ENCODE measurements at places on chromosomes 3 and 15.
A peak's percentile ranks its signal among the peaks of the same experiment; 100 is the strongest.

- DNase-seq: no peak
Observed at GRCh38 chr3:171315101-171315500, 145.1 kb downstream of the TNIK start.

- DNase-seq: no peak
Observed at GRCh38 chr3:151841801-151842200, 27.9 kb downstream of the AADAC start.

DNA sequence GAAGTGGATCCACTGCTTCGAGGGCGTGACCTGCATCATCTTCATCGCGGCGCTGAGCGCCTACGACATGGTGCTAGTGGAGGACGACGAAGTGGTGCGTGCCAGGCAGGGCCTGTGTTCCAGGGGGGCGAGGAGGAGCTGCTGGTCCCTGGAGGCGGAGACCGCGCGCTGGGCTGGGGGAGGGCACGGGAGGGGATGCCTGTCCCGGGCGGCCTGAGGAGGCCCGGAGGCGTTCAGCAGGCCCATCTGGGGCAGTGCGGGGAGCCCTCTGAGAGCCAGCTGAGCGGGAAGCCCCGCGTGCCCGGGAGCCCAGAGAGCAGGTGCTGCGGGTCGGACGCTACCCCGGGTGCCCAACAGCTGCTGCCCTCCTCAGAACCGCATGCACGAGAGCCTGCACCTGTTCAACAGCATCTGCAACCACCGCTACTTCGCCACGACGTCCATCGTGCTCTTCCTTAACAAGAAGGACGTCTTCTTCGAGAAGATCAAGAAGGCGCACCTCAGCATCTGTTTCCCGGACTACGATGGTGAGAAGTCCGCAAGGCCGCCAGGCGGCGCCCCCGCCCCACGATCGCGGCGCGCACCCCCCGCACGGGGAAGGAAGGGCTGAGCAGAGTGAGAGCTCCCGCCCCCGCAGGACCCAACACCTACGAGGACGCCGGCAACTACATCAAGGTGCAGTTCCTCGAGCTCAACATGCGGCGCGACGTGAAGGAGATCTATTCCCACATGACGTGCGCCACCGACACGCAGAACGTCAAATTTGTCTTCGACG lies 2.9 kb downstream of the GNAT1 start:
- DNase-seq: peak; percentile 71

- no peak for DNase-seq
Observed at GRCh38 chr15:35252351-35252865, 167.3 kb upstream of the NANOGP8 start.

GRCh38 chr15:77808075-77808474 lies 175.4 kb upstream of the LINGO1 start:
- DNase-seq: no peak

DNA sequence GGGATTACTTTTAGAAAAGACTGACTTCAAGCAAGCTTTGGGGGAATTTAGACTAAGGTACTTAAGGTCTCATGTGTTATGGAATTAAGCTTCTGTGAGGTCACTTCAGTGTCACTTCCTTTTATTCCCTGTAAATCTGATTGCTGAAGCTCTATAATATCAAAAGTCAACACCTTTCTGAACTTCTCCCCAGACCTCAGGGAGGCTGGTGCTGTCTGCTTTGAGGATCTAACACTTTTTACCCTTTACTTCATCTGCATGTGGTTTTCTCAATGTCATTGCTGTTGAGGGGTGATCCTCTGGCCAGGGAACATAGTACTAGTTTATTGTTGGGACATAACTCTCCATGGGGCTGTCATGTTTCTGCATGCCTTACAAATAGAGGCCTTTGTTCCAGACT lies 41.8 kb upstream of the RASGRF1 start:
- DNase-seq: no peak

DNA sequence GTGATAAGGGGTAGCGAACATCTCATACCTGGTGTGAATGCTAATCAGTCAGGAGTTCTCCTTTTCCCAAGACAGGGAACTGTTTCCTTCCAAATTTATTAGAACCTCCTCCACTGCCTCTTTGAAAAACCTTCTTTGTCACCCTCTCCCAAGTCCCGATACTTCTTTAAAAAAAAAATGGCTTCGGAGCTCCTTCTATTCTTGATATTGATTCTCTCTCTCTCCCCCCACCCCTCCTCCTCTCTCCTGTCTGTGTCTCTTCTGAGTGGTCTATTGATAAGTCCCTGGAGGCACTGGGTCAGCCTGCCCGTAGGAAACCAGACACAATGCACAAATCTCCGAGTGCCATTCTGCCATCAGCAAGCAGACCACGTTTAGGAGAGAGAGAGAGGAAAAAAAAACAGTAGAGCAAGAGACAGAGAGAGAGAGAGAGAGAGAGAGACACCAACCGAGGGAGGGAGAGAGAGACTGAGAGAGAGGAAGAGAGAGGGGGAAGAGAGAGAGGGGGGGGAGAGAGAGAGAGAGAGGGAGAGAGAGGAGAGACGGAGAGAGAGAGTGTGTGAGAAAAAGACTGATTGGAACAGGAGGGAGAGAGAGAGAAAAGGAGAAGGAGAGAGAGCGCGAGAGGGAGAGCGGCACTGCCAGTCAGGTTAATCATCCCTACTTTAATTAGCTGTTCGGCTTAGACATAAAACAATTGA lies 160.9 kb downstream of the TIGIT start:
- no peak for DNase-seq

DNA sequence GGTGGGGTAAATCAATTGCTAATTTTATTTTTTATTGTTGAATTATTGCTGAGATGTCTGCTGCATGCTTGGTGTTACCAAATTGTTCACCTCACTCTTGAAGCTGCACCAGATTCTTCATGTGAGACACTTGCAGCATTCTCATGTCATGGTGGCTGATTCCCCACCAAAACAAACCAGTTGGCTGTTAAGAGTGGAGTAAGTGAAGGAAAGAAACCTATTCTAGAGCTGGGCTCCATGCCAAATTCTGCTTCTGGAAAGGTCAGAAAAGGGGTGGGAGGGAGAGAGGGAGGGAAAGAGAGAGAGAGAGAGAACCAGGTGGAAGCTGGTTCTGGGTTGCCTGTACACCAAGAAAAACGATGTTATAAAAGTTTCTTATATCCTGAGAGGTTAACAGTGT lies 317.5 kb upstream of the THRB start:
- DNase-seq: no peak

GRCh38 chr3:104856741-104857140 lies 510.0 kb upstream of the ALCAM start:
- DNase-seq: no peak

GRCh38 chr15:55587321-55588069 lies 650 bp downstream of the PYGO1 start:
- DNase-seq: no peak

DNA sequence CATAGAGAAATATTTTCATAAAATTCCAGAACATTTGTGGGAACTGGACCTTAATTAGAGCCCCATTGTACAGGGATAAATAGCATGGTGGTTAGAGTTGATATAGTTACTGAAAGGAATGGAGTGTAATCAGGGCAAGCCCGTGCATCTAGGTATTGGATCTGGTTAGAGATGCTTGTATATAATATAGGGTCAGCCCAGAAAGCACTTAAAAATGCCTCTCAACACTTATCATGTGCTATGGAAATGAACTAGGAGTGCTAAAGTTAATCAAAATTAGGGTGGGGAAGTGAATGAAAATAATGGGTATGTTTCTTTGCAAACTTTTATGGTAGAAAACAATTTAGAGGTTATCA lies 308.3 kb upstream of the NR2E3 start:
- DNase-seq: no peak

GRCh38 chr15:90698629-90699028 lies 18.5 kb upstream of the BLM start:
- no peak for DNase-seq

DNA sequence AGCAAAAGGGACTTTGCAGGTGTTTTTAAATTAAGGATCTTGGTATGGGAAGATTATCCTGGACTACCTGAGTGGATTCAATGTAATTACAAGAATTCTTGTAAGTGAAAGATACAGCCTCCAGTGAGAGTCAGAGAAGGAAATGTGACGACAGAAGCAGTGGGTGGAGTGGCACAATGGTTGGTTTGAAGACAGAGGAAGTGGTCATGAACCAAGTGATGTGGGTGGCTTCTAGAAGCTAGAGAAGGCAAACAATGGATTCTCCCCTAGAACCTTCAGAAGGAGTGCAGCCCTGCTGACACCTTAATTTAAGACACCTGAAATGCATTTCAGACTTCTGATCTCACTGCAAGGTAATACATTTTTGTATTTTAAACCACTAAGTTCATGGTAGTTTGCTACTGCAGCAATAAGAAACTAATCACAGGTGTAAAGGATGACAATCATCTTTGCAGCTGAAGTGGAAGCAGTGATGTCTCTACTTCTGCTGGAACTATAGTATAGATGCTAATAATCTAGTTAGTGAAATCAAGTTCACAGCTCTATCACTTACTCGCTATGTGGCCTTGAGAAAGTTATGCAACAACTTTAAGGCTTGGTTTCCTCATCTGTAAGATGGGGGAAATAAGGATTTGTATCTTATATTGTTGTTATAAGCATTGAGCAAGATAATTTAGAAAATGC lies 403.4 kb upstream of the SUCLG2 start:
- DNase-seq: no peak

DNA sequence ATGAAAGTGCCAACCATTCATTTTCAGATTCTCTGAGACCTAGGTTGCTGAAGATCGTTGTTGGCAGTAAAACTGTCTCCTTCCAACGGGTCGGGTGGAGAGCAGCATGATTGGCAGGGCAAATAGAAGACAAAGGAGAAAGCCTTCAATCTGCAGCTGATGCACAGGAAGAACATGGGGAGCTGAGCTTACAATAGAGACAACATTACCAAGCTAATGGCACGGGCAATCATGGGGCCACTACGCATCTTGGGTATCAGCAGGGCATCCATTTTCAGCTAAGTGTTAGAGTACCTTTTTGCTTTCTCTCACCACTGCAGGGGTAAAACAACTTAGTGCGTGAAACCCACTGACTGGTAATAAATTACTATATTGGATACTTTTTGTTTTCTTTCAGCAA lies 114.8 kb downstream of the WDR72 start:
- no peak for DNase-seq

DNA sequence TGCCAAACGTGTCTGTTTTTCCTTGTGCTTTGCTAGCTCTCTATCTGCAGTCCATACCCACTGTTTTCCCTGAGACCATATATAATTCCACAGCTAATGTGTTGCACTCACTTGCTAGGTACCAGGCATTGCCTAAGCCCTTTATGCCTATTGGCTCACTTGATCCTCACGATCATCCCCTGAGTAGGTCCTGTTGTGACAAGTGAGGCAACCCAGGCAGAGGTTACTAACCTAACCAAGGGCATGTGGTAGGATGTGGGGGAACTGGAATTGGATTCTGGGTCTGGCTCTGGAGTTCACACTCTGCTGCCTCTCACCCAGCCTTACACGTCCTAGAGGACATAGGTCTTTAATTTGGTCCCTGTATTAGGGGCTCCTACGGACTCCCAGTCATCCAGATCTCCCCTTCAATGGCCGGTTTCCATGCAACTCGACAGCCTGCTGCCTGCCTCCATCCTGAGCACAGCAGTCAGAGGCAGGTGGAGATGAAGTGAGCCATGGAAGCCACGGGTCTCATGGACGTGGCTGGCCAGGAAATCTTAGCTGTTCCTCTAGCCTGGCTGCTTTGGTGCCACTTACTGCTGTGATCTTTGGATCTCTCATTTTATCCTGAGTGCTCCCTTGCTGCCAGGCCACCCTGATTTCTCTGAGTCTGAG lies 38.9 kb upstream of the MYZAP start:
- no peak for DNase-seq

DNA sequence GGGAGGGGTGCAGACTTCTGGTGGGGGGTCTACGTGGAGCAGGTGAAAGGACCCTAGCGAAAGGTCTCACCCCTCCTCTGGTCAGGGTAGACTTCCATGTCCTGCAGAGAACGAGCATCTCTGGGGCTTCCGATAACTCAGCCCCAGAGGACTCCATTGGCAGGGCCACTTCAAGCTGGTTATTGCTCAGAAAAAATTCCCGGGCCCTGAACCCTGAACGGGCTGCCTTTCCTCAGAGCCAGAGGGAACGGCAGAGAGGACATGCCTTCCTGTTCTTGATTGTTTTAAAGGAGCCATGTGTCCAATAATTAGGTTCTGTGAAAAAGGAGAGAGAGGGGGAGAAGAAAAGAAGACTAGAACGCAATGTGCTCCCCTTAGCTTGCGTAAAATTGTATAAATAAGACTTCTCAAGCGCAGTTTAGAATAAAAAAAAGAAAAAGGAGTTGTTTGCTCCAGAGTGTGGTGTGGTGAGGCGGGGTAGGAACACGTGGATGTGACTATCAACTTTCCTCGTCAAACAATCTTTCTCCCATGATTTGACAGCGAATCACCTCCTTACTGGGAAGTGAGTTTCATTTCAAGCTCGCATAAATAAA lies 193.4 kb upstream of the UBE2E1 start:
- no peak for DNase-seq

- DNase-seq: no peak
Observed at GRCh38 chr3:169171739-169172138, 491.8 kb downstream of the MECOM start.

DNA sequence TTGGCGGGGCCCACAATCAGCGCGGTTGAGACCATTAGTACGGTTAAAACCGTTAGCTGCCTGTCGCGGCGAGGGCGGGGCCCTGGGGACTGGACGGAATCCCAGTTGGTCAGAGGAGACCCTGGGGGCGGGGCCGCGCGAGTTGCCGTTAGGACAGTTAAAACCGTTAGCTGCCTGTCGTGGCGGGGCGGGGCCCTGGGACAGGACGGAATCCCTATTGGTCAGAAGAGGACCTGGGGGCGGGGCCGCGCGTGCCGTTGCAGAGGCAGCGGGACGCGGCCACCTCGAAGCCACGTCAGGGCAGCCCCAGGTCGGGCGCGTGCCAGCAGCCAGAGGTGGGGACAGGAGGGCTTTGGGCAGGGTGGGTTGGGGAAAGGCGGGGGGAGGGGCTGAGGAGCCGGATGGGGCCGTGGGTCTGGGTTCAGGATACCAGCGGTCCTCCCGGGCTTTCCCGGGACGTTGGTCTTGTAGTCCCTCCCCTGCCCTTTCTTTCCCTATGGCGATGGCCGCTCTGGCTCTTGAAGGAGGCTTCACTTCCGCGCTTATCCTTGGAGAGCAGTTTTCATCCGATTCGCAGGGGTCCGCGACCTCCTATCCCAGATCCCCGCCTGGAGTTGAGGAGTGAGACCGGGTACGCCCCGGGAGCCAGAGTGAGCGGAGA lies 28.0 kb downstream of the KLHDC8B start:
- no peak for DNase-seq

- DNase-seq: no peak
Observed at GRCh38 chr3:169122416-169122815, 541.1 kb downstream of the MECOM start.

- no peak for DNase-seq
Observed at GRCh38 chr3:135907422-135908165, 57.9 kb upstream of the PPP2R3A start.

DNA sequence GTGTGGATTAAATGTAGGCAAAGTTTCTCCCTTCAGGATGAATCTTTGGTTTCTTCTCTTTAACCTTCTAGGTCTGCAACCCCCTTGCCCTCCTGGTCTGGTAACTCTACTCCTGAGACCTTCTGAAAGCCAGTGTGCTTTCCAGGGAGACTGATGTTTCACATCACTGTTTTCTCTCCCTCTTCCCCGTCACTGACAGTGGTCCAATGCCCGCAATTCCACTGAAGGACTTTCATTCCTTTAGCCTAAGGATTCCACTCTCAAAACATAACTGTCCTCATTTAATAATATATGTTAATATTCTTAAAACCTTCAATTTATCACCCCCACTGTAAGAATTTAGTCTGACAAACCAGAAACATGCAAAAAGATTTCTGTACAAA lies 101.5 kb upstream of the CPNE4 start:
- DNase-seq: no peak

- DNase-seq: no peak
Observed at GRCh38 chr15:31801152-31801551, 229.2 kb upstream of the CHRNA7 start.

All from stimulated activated CD4-positive, alpha-beta T cell treated with anti-CD3 and anti-CD28 coated beads, TNF-alpha, amount 100 ng/mL, for 4 hours (primary cell).